Heart left ventricle (tissue), 16 donors: ENCODE measurements at places on chromosomes 3 and 15.
A peak's percentile ranks its signal among the peaks of the same experiment; 100 is the strongest.

GRCh38 chr3:190088890-190089289 lies 31.8 kb downstream of the P3H2 start:
- DNase-seq: no peak

DNA sequence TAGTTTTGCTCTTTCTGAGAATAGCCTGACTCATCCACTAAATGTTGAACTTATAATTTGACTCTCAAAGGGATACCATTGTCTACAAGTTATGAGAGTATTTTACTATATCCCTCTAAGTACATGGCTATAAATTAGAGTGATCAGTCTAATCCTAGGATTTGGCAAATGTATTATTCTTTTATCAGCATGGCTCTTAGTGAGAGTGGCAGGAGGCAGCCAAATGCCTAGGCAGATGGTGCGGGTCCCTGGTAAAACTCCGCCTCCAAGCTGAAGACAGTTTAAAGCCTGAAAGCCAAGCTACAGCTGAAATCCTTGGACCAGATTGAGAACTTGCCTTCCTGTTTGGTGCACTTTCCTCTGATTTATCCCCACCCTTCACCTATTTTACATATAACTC lies 631.8 kb downstream of the SQOR start:
- no peak for DNase-seq

DNA sequence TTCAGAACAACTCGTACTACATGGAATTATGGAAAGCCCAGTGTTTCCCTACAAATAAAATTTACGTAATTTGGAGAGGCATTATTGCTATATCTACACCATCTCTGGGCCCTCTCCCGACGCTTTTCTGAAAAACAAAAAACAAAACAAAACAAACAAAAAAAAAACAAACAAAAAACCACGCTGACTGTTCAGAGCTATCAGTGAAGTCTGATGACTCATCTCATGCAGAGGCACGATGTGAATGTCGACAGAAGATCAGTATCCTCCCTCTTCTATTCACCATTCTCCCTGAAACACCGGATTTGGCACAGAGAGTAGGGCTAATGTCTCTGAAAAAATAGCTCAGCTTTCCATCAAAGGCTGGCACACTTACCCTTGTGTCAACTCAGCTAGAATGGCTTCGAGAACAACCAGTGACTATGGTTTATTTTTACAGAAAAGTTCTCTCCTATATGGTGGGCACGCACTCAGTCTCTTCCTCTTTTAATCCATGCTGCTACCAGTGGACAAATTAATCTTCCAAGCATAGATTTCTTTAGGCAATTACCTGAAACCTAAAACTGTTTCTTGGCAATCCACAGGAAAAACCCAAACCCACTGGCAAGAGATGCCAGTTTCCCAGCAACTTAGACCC lies 1.5 kb downstream of the CRBN start:
- no peak for DNase-seq

- DNase-seq: no peak
Measured at GRCh38 chr3:170982733-170983132, 43.8 kb downstream of the SLC2A2 start.

DNA sequence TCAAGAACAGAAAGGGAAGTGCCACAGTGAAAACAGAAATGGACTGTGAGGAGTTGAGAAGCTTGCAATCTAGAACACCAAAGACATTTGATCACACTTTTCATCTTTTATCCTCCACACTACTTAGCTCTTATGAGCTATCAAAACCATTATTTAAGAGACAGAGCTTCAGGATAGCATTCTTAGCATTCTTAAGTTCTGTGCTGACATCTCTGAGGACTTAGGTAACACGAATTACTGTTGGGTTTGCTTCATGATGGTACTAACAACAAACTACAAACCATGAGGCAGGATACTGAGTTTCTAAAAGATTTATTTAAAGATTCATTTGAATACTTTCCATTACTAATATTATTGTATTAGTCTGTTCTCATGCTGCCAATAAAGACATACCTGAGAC lies 1038.6 kb downstream of the TUSC7 start:
- DNase-seq: no peak

DNA sequence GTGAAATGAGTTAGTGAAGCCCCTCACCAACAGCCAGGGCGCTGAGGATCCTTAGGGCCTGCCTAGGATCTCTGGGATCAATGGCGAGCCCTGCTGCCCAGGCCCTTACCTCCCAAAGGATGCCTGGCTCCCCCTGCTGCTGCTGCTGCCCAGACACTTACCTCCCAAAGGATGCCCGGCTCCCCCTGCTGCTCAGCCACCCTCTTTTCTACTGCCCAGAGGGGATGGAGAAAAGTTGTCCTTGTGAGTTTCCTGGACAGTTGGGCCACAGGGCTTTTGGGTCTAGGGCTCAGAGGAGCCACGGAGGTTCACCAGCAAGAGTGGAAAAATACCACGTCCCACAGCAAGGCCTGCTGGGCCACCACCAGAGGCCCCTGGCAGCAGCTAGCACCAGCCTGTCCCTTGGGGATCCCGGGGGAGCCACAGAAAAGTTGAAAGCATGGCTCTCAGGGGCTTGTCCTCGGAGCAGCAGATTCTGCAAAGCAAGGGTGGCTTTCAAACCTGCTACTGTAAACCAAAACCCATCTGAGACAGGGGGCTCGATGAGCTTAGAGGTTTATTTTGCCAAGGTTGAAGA lies 59.4 kb downstream of the SLC6A6 start:
- peak; percentile 74 for DNase-seq

DNA sequence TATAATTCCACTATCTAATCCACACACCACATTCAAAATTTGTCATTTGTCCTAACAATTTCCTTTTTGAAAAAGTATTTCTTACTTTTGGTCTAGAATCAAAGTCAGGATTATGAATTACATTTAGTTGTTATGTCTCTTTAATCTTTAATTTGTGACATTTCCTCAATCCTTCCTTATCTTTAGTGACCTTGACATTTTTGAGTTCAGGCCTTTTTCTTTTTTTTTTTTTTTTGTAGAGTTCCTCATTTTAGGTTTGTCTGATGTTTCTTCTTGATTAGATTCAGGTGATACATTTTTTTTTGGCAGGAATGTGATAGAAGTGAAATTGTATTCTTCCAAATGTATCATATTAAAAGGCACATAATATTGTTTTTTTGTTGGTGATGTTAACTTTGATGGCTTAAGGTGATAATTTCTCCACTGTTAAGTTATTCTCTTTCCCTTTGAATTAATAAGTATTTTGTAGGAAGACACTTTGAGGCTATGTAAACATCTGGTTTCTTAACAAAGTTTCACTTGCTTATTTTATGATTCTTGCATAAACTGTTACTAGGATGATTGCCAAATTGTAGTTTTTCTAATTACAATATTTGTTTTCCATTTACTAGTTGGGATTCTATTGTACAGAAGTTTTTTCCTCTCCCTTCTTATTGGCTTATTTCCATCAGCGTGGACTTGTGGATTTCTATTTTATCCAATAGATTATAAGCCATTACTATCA lies 16.3 kb downstream of the SLC35G2 start:
- no peak for DNase-seq

- no peak for DNase-seq
Measured at GRCh38 chr3:133283958-133284807, 115.7 kb upstream of the BFSP2 start.

DNA sequence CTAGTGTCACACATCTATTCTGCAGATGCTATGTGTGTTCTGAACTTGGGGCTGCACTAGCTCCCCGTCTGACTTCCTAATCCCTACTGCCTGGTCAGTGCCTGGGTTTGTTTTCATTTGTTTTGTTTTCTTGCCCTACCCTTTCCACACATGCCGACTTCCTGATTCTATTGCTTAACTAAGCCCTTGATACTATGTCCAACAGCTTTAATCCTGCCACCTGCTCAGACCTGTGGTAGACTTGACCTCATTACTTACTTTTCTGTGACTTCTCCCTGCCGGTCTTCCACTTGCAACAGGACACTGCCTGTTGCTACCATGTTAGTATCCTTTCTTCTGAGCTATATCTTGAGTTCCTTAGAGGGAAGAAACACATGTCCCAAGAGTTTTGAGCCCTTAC lies 39.3 kb upstream of the CEMIP start:
- DNase-seq: no peak

GRCh38 chr3:193030276-193030675 lies 112.6 kb upstream of the MB21D2 start:
- no peak for DNase-seq

DNA sequence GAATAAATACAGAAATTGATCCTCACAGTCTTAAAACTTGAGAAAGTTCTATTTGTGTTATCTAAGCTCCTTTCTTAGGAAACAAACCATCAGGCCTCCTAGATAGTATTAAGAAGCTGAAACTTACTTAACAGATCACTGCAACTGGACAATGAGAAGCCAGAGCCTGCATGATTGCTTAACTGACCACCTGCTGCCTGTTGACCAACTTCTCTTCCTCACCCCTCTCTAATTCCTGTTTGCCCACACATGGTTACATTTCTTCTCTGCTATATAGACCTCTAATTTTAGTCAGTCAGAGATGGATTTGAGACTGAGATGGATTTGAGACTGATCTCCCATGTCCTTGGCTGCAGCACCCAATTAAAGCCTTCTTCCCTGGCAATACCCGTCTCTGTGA lies 13.5 kb downstream of the CCPG1 start:
- DNase-seq: no peak

GRCh38 chr3:65500398-65501306 lies 538.1 kb downstream of the MAGI1 start:
- no peak for DNase-seq

DNA sequence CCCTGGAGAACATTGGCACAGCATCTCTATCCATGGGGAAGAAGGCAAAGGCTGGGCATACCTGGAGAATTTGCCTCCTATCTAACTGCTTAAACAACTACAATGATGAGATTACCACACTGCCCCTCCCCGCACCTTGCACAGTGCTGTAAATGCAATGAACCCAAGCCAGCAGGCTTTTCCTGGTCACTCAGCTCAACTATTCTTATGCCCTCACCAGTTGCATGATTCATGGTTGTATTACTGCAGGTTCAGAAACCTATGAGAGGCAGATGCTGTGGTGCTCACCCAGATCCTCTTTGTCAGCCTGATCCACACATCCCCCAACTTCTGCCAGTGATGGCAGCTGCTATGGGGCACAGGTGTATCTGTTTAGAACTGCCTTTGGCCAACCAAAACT lies 77.7 kb upstream of the STAC start:
- DNase-seq: no peak

DNA sequence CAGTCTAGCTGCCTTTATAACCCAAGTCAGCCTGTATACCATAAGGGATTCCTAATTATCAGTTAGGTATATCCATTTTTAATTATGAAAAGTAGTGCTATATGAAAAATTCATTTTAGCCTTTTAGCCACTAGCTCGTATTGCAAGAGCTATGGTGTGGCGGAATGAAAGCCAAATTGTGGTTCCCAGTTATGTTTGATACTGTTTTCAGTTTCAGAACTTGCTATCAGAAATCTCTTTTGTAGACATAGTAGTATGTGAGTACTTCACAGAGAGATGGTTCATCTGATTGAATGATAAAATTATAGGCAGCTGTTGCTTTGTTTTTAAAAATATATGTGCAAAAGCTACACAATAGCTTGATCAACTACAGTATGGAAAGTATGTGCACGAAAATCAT lies 134.6 kb downstream of the SLC25A26 start:
- DNase-seq: no peak

DNA sequence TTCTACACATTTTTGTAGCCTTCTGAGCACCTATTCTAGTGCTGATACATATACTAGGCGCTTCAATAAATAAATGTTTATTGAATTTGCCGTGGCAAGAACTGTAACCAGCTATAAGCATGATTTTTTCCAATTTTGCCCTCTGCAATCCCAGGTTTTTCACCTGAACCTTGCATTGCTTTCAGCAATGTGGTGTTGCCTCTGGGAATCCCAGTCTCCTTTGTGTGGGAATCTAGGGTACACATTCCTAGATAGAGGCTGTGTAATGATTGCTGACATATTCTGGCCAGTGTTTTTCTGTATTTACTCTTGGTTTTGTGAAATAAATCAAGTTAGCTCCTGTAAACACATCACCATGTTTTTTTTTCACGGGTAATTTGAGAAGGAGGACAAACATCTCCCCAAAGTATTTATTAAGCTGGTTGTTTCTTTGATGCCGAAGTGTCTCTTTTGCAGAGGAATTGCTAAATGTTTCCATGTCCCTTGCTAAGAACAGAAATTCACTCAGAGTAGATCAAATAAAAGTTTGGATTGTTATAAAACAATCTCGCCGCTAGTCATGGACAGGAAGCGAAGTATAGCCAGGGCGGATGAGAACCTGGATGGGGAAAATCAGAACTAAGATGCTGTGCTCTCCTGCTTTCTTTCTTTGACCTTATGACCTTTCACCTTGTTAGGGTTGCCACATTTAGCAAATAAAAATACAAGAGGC lies 1.2 kb downstream of the CFAP91 start:
- DNase-seq: no peak

DNA sequence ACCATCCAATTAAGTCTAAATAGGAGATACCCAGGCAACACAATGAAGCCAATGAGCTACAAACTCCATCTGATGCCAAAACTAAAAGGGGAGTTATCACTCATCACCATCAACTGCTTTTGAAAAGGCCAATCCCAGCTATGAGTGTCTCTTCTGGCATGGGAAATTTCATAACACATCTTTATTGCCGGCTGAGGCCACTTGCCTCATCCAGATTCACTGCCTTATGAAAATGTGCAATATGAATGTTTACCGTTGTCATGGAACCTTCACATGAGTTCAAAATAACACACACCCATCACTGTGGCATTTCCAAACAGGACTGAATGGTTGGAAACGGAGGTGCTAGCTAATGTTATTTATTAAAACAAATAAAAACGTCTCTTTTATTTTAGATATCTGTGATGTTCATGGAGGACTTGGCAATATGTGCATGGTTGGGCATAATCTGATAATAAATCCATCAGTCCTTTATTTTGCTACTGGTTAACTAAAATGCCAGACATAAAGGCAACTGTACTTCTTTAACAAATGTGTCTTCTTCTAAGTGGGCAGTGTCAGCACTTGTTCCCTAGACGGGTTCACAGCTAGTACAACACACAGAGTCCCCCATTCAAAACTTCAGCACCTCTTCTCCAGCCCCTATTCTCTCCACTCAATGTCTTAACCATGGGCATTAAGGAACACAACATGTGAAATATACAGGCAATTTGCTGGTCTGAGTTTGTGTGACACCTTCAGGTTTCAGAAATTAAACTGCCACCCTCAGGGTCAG lies 143.9 kb downstream of the MAGI1 start:
- DNase-seq: no peak

DNA sequence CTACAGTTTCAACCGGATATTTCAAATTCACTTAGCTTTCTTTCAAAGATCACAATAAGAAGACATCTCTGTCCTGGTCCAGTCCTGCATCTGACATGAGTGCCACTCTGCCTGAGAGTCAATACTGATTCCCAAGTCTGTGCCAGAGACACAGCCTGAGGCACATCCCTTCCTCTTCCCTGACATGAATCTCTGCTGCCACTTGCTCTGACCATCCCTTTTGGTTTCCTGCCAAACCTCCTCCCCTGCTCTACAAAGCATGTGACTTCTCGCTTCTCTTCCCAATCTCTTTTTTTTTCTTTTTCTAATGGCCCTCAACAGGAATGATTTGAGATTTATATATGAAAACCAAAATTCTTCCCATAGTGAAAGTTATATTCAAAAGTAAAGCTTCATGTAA lies 117.9 kb downstream of the MECOM start:
- DNase-seq: no peak
